ENCODE measurements at places on chromosomes 3 and 15. TPM values are rescaled to one million over a fixed set of nuclear protein-coding genes. Genes with fewer than 3 reads are reported as not detected.

The COL6A6 gene
- polyA plus RNA-seq, result not detected

The CHST13 gene
- 32.0 TPM for polyA plus RNA-seq

The FBLN2 gene
- 0.04 TPM for polyA plus RNA-seq

The NR2E3 gene
- not detected for polyA plus RNA-seq

The PAK6 gene
- not detected for polyA plus RNA-seq

The DUOXA2 gene
- 0.32 TPM for polyA plus RNA-seq

The CPOX gene
- 34.2 TPM for polyA plus RNA-seq

GRCh38 chr3:33171580-33171979 is 47.0 kb downstream of the SUSD5 start:
- DNase-seq, result no peak

DNA sequence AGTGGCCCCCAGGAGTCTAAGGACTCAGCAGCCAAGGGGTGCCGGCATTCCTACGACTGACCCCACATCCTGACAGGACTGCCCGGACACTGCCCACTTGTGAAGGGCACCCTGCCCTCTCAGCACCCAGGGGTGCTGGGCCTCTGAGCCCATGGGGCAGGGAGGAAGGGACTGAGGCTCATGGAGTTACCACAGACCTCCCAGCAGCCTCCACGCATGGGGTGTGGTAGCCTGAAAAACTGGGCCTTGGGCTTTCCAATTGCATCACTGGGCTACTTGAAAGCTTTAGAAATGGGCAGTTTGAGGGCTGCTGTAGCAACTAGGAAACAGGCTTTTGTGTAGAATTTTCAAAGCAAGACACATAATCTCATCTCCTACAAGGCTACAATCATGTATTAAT is 13.2 kb downstream of the TKT start:
- DNase-seq, result no peak

GRCh38 chr3:39147711-39148434 is 5.5 kb downstream of the CSRNP1 start:
- DNase-seq, result no peak

GRCh38 chr3:123067689-123068600 is 1.1 kb downstream of the PDIA5 start:
- DNase-seq, result peak; percentile 75

DNA sequence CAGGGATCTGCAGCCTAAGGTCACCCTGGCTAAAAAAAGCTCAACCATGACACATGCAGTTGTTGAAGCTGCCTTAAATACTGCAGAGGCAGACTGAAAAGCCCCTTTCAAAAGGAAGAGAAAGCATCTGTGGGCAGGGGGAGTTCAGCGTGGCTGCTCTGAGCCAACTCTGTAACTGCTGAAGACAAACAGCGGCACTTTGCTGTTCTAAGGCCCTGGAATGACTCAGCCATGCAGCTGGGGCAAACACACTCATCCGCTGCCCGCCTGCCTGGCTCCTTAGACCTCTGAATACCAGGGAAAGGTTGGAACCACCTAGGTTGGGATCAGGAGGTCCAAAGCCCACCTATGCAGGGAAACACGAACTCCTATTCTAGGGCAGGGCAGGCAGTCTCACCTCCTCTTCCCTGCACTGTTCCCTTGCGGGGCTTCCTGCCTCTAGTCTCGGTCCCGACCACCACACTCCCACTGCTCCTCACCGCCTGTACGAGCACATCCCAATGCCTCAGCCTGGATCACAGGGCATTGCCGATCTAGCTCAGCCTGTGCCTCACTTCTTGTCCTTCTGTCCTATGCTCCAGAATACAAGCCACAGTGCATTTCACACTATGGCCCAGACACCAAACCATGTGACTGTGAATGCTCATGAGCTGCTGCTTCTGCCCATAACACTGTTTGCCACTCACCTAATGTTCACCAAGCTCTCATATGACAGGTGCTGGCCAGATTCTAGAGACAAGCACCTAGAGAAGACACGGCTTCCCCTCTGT is 6.6 kb upstream of the MUSTN1 start:
- DNase-seq, result no peak

DNA sequence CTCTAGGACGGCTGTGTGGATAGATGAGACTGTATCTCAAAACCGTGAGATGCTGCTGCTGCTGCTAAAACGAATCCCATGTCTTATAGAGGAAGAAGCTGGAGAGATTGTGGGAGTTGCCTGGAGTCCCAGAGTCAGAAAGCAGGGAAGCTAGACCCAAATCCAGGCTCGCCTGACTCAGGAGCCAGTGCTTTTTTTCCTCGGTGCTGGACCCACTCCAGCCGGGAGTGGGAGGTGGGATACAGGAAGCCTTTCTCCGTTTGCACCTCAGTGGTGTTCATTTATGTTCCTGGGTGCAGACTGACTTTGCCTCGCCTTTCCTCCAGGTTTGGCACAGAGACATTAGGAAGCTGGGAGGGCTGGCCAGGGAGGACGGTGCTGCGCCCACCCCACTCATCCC is 150.9 kb upstream of the LINGO1 start:
- no peak for DNase-seq

DNA sequence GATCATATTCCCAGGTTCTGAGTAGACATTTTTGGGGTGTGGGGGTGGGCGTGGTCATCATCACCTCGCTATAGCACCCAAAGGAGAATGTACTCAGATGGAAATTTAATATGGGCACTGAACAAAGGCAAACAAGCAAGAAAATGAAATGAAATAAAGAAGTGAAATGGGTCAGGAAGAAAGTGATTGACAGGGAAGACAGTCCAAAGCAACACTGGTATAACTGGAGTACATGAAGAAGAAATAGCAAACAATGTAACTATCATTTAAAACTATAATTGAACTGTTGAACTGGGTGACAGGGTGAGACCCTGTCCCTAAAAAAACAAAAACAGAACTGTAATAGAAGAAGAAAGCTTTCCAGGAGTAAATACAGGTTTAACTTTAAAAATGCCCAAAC is 24.8 kb downstream of the RPL39L start:
- no peak for DNase-seq

DNA sequence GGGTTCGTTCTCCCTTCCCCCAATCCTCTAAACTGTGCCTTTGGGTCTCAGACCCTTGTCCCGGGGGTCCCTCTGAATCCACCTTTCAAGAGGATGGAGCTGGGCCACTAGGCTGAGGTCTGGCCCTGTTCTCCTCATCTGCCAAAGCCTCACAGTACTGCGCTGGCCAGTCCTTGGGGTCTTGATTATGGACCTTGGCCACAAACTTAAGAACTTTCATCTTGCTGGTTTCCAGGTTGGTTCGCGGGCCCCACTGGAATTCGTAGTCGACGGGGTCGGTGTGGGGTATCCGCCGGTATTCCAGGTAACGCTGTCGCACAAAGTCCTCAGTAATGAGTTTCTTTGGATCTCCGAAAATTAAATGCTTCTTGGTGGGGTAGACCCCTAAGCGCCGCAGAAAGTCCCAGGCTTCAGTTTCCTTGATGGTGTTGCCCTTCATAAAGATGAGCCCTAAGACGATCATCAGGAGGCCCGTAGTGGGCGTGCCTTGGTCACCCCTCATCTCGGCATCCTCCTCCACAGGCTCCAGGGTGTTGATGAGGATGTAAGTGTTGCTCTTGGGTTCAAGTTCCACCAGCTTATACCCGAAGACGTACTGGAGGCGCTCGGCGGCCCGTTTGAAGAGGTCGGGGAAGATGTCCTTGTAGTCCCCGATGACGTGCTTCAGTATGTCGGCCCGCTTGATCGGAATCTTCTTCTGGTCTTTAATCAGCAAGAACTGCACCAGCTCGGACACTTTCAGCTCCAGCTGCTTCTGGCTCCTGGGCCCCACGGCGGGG is 727 bp downstream of the NSMCE3 start:
- DNase-seq, result no peak

DNA sequence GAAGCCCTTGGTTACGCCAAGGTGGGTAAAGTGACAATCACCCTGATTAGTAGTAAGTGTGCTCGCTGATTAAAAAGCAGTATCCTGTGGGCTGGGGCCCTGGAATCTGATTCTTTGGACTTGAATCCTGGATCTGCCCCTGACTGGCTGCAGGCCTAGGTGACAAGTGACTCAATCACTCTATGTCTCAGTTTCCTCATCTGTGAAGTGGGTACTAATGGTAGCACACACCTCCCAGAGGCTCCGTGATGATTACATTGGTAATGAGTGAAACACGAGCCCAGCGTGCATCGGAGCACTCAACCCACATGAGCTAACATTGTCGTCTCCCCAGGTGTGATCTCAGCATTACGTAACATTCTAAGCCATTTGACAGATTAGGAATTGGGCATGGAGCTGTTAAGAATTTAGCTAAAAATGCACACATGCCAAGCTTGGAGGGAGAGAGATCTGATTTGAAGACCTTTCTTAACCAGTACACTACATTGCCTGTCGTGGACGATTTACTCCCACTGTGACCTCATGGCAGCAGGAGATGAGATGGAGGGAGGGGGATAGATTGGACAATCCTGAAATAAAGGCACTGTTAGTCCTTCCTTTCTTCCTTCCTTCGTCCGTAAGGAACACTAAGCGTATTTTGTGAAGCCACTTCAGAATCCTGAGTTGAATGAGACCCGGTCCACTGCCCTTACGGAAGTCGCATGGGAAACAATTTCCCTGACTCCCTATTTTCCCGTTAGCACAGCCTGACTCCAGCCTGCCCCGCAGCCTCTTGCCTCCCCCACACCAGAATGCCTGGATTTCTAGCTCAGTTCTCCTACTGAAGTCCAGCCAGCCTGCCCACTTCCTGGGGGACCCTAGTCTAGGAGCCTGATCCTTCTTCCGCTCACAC is 32.1 kb downstream of the MGLL start:
- no peak for DNase-seq

- no peak for DNase-seq
These were observed 420.4 kb upstream of the SEMA6D start for GRCh38 chr15:47296881-47297280.

DNA sequence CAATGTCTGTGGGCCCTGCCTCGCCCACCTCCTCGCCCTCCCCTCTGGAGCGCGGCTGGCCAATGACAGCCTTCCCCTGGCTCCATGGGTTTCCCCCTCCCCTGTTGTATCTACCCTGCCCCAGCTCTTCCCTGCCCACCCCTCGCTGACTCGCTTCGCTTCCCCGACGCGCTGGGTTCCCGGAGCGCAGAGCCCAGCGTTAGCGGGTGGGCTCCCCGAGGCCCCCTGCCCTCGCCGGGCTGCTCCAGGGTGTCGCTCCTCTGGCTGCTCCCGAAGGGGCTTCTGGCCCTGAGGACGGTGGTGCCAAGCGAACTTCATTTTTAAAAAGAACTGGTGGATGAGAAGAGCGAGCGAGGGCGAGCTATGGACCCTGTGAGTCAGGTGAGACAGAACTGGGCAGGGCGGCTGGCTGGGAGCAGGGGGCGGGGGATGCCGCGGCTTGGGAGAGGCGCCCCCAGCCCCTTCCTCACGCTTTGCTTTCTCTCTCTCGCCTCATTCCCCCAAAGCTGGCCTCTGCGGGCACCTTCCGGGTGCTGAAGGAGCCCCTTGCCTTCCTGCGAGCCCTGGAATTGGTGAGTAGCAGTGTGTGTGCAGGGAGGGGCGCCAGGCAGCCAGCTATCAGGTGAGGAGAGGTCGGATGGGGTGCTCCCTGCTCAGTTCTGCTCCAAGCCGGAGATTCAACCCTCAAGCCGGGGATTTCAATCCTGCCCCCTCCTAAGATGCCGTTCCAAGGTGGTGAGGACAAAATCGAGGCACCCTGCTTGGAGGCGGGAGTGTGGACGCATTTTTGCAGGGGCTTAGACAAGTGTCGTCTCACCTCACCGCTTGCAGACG is at the start of gene SYNPR:
Gene SYNPR (plus strand): TSS at position 138 of the 834 bp plus-strand sequence.
- DNase-seq, result no peak

- no peak for DNase-seq
These were observed 27.9 kb downstream of the EIF1B start for GRCh38 chr3:40337136-40338108.

DNA sequence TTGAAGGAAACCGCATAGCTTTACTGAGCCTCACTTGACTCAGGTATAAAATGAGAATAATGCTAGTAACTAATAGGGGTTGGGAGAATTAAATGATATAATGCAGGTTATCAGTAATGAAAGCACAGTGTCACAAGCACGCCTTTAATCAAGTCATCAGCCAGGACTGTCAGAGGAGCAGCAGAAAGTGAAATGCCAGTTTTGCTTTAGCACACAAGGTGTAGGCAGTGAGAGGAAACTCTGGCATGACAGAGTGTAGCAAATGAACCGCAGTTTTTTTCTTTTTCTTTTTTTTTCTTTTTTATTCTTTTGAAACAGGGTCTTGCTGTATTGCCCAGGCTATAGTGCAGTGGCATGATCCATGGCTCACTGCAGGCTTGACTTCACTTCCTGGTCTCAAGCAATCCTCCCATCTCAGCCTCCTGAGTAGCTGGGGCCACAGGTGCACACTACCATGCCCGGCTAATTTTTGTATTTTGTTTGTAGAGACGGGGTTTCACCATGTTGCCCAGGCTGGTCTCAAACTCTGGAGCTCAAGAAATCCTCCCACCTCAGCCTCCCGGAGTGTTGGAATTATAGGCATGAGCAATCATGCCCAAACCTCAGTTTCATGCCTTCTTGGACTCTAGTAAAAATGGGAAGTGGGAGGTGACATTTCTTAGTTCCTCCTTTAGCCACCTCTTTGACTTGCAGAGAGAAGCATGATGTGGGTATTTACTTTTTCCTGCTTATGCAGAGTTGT is 9.7 kb upstream of the SCAANT1 start:
- no peak for DNase-seq
